Putamen (tissue), 1 donor: ENCODE measurements at places on chromosomes 11 and 22.

DNA sequence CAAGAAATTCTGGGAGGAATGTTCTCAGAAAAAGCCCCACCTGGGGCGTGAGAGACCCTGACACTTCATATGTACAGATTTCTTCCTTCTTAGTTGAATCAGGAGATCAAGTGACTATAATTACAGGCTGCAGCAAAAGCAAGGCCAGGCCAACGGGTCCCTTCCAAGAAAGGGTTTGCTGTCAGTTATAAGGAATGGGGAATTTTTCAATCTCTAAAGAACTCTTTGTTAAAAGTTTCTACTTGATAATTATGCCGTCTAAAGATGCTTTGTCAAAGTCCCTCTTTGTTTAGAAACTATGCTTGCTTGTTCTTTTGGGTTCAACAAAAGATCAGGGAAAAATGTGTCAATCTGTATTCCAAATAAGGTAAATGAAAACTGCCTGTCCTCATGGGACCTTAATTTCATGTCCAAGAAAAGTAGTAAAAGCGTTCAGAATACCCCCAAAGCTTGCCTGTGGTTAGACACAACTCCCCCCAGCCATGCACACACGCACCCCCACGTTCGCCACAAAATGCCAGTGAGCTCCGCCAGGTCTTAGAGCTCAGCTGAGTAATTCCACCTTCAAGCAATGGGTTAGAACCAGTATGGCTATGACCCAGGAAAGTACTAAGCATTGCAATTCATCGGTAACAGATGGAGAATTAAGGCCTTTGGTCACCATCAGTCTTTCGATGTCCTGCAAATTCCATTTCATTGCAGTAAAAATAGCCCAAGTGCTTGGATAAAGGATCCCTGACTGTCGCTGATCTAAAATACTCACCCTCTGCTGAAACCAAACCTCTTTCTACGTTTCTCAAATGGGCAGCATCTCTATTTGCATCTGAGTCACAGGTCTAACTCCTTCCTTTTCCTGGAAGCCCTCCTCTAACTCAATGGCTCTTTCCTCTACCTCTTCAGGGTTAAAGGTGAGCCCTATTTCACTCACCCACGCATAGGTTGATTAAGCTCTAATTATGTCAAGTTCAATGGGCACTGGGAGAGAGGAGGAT is 419.2 kb upstream of the SYN3 start:
- DNase-seq, result no peak

DNA sequence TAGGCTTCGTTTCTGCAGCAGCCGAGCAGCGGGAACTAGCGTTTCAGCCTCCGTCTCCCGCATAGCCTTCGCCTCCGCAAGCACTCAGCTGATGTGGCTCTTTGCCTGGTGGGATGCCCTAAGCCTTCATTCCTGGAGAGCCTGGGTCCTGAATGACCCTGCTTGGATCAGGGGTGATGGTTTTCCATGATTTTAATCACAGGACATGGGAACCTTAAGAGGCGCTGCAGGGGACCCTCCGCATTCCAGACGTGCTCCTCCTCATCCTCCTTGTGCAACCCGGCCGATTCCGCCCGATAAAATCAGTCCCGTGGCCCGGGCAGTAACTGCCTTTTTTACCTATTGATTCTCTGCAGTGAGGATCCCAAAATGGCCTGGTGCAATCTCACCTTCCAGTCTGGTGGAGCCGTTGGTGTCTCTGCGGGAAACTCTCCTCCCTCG is 8.2 kb downstream of the C11orf21 start:
- no peak for DNase-seq

DNA sequence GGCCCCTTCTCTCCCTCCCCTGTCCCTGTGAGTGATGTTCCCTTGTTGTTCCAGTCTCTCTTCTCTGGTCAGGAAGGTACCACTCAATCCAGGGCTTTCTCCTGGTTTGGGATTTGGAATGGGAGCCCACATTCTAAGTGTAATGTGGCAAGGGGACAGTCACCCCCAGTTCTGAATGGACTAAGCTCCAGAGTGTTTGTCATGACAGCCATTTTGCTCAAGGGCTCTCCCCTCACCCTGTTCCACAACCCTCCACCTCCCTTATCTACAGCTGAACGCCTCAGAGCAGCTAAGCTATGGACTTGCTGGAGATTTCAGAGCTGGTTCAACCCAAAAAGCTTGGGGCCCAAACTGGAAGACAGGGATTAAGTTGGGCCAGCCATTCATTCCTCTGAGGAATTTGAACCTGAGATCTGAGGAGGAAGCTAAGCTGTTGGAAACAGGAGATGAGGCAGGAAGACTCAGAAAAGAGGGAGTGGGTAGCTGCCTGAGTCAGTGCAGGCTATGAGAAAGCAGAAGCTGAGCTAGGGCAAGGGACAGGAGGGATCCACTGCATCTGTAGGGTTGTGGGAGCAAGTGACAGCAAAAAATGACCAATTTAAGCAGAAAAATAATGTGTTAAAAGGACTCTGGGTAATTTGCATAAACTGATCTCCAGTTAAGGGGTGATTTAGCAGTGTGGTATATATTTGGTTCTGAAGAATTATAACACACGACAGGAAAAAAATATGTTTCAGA is 22.9 kb upstream of the FCHSD2 start:
- DNase-seq, result no peak

DNA sequence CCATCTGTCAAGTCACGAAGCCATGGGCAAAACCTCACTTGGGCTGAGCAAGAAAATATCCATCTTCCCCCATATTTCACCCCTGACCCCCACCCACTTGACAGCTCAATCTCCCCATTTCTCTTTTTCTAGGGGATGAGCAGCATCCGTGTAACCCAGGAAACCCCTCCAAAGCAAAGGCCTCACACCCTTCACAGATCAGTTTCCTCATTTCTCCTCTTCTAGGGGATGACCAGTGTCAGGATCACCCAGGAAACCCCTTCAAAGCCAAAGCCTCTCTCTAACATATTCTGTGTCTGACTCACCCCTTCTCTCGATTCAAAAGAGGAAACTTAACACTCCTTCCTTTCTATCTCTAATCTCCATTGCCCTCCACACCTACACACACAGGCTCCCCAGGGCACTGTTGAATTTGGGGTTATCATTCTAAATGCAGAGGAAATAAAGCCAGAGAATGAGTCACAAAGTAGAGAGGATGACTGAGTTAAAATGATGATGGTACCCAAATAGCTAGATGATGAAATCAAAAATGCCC is 439.7 kb downstream of the BUD13 start:
- no peak for DNase-seq

DNA sequence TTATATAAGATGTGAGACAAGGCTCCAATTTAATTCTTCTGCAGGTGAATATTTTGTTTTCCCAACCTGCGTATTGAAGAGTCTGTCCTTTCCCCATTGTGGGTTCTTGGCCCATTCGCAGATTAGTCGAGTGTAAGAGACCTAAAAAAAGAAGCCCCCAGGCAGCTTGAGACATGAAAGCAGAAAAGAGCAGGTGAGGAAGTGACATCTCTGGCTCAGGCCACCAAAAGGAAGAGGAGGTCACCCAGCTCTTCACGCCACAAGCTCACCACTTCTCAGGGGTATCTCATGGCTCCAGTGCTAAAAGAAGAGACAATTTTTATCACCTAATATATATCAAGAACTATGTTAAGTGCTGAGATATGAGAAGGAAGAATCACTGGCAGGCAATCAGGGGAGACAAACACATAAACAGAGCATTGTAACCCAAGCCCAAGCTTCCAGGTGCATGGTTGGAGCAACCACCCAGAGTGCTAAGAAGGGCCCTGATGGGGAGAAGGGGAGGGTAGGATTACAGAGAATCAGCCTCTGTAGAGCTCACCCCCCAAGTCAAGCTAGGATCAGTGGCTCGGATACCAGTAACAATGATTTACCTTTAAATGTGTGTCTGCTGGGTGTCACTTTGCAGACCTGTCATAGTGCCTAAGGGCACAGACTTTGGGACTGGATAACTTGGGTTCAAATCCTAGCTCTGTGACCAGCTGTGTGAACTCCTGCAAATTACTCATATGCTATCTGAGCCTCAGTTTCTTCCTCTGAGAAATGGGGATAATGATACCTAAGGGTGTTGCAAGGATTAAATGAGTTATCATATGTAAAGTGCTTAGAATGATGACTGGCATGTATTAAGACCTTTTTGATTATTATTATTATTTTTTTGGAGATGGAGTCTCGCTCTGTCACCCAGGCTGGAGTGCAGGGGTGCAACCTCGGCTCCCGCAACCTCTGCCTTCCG is 39.2 kb downstream of the MCHR1 start:
- DNase-seq, result no peak

GRCh38 chr22:39382410-39382809 is 17.2 kb upstream of the TAB1 start:
- DNase-seq, result no peak

GRCh38 chr11:68302670-68303069 is 9.7 kb upstream of the LRP5 start:
- DNase-seq, result no peak

DNA sequence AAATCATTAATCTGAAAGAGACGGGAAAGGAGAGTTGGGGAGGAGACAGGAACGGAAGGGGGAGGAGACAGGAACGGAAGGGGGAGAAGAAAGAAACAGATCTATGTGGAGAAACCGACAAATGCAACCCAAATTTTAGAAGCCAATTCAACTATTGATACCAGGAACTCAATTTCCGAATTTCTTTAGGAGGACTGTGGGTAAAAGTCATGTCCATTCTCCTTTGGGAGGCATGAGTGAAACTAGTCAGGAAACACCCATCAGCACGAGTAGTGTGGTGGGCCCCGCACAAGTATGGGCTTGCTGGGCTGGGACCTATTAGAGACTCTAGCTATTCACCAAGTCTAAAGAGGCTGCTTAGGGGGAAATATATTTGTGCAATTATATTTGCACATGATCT is 18.1 kb downstream of the ANO3 start:
- DNase-seq, result no peak

GRCh38 chr11:58926251-58926650 is 13.0 kb upstream of the GLYATL1 start:
- no peak for DNase-seq

- no peak for DNase-seq
These were observed 542.1 kb upstream of the LUZP2 start for GRCh38 chr11:23954730-23955129.

DNA sequence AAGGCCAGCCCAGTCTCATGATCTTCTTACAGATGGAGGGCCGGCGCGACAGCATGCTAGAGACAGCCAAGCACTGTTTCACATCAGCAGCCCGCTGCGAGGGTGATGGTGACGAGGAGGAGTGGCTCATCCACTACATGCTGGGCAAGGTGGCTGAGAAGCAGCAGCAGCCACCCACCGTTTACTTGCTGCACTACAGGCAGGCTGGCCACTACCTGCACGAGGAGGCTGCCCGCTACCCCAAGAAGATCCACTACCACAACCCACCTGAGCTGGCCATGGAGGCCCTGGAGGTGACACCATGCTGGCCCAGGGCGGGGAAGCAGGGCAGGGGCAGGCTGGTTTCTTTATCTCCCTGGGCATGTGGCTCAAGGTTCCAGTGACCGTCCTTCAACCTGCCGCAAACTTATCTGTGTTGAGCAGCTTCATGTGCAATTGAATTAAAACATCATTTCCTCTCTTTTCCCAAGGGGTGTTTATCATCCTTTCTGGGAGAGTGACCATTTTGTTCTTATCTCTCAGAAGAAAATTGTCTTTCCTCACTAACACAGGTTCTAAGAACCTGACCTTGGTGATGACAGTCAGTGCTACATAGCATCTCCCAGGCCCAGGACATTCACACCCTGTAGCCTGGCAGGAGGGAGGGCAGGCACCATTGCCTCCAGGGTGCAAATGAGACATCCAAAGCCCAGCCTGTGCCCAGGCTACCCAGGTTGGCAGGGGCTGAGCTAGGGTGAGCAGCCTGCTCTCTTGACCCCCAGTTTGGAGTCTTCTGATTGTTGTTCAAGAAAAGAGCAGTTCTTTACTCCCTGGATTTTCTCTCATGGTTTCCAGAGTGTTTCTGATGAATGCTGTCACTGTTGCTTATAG is 80.7 kb downstream of the CABIN1 start:
- DNase-seq, result no peak

DNA sequence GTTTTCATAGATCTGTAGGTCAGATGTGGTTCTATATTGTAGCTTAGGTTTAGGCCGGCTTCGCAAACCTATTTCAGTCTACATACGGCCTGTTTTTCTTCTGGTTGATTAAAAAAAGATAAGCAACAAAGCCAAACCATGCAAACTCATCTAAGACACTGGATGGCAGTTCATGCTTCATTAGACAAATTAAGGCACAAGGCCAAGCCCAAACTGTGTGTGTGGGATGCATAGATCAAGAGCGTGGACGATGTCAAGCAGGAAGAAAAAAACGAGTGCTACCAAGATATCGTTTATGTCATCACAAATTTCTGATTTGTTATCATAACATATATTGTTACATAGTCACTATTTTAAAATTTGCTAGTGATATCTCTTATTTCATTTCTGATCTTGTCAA is 357.6 kb upstream of the KIRREL3 start:
- no peak for DNase-seq

DNA sequence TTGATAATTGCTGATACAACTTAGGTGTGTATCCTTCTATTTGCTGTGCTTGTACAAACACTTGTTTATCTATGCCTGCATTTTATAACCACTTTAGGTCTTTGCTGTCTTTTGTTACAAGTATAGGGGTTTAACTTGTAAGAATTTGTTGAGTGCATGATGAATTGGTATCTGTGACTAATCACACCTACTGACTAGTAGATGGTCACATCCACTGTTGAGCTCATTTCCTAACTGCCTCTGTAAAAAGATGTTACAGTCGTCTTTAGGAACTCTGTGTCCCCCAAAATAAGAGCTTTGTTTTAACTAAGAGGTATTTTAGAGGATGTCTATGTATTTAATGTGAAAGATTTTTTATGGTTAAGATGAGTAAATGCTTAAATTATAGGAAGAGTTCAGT is 60.5 kb downstream of the HIPK3 start:
- no peak for DNase-seq
